Body of pancreas (tissue), 4 donors: ENCODE measurements at places on chromosomes 12 and 14.
A peak's percentile ranks its signal among the peaks of the same experiment; 100 is the strongest.

DNA sequence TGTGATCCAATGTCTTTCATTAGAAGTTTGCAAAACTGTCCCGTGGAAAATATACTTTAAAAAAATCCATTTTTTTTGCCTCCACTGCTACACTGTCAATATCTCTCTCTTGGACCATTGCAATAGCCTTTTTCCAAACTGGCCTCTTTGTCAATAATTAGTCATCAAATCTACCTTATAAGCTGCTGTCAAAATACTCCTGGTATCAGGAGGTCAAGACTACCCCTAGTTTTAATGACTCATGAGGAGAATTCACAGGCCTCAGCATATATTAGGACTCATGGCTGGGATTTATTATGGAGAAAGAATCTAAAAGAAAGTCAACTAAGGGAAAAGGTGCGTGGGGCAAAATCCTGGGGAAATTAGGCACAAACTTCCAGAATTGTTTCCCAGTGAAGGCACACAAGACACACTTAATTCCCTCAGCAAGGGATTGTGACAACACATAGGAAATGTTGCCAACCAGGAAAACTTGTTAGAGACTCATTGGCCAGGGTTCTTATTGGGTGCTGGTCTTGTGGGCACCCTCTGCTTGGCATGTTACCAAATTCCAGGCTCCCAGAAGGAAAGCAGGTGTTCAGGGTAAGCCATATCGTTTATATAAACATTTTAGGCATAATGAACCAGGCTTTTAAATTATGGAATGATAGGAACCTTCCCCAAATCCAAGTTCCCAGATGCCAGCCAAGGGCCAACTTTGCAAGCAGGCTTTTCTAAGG lies 56.1 kb downstream of the TMEM117 start:
- peak; percentile 24 for DNase-seq

DNA sequence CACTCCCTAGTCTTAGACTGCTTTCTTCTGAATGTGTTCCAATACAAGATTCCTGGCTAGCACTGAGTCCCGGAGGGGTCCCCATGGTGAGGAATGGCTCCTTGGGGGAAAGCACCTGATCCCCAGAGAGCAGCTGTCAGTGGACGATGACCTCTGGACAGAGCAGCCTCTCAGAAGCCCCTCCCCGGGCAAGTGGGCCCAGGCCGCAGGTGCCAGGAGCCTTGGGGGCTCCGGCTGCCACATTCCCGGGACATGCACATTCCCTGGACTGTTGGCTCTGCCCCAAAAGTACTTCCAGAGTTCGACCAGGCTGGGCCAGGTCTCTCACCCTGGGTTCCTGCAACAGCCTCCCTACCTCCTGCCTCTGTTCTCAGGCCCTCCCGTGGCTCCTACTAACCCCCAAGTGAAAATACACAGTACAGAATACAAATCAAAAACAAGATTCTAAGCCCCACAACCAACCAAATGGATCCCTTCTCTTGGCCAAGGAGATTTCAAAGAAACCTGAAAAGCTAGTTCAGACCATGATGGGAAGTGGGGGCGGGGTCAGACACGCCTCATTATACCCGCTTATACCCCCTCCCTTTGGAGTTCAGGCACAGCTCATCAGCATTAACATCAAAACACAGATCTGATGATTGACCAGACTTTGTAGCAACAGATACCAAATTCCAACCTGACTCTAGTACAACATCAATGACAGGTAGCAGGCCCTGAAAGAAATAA lies 23.3 kb upstream of the BTBD6 start:
- DNase-seq = no peak

- no peak for DNase-seq
Measured at GRCh38 chr14:102574281-102575159, 17.9 kb upstream of the RCOR1 start.

- no peak for DNase-seq
Measured at GRCh38 chr12:69991690-69992288, 166.8 kb downstream of the MYRFL start.

GRCh38 chr14:96263347-96264199 lies 7.6 kb downstream of the BDKRB1 start:
- DNase-seq = no peak

DNA sequence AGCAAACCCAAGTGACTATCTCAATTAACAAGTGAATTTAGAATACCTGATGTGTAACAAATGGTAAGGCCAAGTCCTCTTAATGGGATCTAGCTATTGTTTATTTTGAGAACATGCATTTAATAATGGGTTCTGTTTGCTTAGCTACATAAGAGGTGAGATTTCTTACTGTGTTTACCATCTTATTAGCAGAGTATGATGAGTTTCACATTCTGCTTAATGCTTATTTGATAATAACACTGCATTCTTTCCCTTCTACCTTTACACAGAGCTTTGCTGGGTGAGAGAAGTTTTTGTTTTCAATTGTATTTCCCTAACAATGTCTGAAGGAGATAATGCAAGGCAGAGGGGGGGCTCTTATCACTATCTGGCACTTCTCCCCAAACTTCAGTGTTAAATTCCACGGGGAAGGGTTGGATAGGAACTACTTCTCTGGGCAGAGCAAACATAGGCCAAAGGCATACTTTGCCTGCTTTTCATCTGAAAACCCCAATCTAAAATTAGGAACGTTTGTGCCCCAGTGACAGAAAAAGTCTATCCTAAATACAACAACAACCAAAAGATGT lies 129.0 kb upstream of the ATXN7L3B start:
- no peak for DNase-seq

- DNase-seq = peak; percentile 68
Measured at GRCh38 chr12:123519141-123520001, 14.1 kb downstream of the RILPL1 start.

- no peak for DNase-seq
Measured at GRCh38 chr12:27524494-27524835, 459 bp downstream of the PPFIBP1 start.

DNA sequence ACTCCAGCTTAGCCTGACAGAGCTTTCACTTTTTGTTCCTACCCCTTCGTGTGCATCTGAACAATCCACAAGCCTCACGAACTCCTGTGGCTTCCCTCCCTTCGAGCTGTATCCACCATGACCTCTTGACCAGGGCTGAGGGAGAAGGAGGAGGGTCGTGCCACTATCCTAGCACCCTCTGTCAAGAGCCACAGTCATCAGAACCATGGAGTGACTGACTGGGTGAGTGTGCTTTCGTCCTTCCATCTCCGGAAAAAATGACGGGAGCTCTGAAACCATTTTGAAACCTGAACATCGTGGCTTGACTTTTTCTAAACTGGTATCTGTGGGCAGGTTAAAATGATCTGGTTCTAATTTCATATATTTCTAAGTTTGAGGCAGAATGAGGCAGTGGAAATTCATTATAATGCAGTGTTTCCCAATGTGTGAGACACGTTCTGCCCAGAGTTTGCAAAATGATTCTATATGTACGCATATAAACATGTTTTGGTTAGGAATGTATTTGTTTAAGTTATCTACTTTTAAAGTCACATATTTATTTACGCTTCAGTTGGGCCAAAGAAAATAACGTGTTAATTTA lies 27.0 kb downstream of the IL26 start:
- no peak for DNase-seq

DNA sequence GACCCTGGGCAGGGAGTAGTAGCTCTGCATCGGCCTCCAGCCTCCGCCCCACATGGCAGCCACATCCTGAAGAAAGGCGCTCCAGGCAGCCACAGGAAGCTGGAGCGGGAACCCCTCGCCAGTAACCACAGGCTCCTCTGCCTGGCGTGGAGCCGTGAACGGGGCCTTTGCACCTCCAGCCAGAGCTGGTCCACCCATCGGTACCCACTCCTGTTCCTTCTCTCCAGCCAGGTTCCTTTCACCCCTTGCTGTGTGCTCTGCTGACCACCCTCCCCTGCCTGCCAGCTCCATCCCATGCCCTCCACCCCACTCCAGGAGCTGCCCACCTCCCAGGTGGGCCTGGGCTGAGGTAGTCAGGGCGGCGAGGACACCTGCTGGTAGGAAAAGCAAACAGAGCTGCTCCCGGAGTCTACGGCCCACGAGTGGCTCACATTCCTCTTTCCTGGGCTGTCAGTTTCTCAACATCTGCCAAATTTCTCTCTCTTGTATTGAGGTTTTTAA lies 2.7 kb downstream of the TGFB3 start:
- peak; percentile 36 for DNase-seq

DNA sequence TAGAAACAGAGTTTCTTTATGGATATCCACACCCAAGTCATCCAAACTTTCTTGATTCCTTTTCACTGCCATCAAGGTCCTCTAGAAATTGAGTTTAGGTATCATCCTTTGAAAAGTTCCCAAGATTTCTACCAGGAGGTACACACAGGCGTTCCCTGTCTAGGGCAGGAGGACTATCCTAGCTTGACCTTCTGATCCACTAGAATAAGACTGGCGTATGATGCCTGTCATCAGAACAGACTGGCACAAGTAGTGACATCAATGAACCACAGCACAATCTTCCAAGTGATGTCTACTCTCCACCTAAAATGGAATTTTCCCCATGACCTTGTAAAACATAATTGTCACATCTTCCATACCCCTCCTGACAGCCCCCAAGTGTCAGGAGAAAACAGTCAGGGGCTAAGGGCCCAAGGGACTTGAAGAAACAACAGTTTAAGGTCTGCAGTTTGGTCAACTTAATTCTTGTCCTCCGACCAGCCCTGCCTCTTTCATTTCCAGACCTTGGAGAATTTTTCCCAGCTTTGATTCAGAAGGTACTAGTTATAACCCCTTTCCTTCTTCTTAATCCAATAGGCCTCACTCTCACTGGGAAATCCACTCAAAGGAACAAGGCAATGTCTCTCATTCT lies 100.7 kb upstream of the FKBP4 start:
- DNase-seq = no peak

DNA sequence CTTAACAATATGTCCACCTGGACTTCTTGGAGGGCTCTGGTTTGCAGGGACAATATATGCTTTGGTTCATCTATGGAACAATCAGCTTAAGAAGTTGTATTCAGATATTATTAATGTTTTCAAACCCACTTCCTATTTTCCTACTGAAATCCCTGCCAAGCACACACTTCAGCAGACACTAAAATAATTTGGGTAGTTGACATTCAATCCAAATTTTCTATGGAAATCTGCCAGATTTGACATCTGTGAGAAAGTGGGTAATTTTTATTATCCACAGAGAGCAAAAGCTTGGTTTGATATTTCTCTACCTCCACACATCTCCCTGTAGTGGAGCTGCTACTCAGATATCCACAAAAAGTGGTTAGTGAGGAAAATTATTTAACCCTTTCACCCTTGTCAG lies 378.8 kb upstream of the SOX5 start:
- no peak for DNase-seq

GRCh38 chr12:74945771-74946198 lies 263.9 kb downstream of the KCNC2 start:
- DNase-seq = no peak

DNA sequence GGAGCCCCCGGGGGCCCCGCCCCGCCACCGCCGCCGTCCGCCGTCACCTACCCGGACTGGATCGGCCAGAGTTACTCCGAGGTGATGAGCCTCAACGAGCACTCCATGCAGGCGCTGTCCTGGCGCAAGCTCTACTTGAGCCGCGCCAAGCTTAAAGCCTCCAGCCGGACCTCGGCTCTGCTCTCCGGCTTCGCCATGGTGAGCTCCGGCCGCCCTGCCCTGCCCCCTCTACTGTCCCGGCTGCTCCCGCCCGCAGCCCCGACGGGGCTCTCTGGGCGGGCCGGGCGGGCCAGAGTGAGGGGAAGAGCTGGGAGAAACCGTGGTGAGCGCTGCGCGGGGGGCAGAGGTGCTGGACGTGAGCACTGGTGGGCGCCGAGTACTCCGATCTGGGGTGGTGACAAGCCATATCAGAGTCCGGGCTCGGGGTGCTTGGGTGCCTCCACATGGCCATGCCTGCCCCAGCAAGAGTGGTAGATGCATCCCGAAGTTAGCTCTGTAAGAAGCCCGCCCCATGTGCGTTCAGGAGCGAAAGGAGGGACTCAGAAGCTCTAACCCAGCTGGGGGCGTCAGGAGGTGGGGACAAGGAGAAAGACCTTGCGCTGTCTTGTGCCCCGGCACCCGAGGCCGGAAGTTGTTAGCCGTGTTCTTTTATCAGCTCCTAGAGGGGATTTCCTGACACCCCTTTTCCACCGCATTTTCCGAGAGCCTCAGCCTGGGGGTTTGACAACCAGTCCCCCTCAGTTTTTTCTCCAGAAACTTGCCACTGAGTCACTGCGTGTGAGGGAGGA lies 717 bp downstream of the ORAI1 start:
- DNase-seq = peak; percentile 63

- no peak for DNase-seq
Measured at GRCh38 chr12:30696103-30696408, 387 bp upstream of the IPO8 start.

- no peak for DNase-seq
Measured at GRCh38 chr12:101915841-101916240, 38.5 kb downstream of the DRAM1 start.

- DNase-seq = no peak
Measured at GRCh38 chr12:55842681-55843429, at the start of gene MMP19. Gene MMP19 (minus strand): TSS chr12:55842936. CDS start chr12:55842830, 106 bp downstream.

DNA sequence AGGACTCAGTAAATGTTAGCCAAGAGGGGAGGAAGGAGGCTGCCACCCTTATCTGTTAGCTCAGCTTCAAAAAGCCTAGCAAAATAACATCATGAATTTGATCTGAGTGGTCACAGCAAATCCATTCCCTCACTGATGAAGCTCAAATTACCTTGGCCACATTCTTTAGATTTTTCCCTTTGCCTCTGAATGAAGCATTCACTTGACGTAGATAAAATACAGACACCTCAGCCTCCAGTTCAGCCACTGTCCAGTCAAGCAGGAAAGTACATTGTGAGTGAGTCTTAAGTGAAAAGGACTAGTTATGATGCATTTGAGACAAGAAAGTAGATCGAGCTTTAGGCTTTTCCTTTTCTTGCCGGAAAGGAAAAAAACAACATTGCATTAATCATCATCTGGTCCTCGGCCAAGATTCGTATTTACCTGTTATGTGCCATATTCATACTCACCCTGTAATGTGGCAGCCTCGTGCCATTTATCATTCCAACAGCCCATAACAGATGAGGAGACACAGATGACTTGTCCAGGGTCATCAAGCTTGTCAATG lies 146.5 kb downstream of the ETV6 start:
- DNase-seq = peak; percentile 53

DNA sequence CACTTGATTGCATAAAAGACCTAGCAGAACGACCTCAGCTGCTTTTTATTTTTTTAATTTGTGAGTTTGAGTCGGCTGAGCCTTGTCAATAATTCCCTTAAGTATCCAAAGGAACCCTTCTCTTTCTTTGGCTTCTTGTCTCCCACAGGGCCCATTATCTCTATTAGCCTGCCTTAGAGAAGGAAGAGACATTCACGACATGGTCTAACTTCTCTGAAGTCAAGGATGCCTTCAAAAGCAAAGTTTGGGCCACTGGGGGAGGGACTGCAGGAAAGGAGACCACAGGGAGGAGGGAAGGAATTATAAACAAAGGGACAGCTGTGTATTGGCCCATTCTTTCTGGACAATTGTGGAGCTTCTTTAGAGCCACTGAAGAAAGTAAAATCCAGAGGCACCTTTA lies 126.4 kb downstream of the BRMS1L start:
- DNase-seq = no peak

- peak; percentile 88 for DNase-seq
Measured at GRCh38 chr14:97977651-97978261, 1180.6 kb downstream of the VRK1 start.
